ENCODE measurements at places on chromosomes 1 and 21.

GRCh38 chr1:44985747-44986359 is 542 bp downstream of the EIF2B3 start:
- no peak for DNase-seq

DNA sequence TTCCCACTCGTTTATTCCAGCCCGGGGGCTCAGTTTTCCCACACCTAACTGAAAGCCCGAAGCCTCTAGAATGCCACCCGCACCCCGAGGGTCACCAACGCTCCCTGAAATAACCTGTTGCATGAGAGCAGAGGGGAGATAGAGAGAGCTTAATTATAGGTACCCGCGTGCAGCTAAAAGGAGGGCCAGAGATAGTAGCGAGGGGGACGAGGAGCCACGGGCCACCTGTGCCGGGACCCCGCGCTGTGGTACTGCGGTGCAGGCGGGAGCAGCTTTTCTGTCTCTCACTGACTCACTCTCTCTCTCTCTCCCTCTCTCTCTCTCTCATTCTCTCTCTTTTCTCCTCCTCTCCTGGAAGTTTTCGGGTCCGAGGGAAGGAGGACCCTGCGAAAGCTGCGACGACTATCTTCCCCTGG is 716 bp downstream of the OLIG2 start:
- DNase-seq, result no peak

DNA sequence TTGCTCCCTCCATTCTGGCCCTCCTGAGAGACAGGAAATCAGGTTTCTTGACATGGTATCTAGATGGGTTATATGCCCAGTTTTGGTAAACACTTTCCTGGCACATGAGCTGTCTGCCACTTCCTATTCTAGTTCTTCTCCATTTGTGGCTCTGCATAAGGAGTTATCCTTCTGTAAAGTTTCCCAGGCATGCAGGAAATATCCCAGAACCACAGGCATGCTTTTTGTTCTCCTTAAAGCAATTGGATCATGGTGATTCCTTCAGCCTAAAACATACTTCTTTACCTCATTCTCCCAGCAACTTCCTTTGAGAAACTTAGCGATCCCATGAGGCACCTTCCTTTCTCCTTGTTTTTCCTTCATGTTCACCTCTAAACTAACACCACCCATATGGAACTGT is 199.8 kb downstream of the CRB1 start:
- no peak for DNase-seq

GRCh38 chr1:189929501-189930099 is 548.1 kb downstream of the BRINP3 start:
- DNase-seq, result no peak

GRCh38 chr1:39898648-39899603 is 2.8 kb downstream of the MYCL start:
- peak; percentile 58 for DNase-seq

- DNase-seq, result no peak
Measured at GRCh38 chr1:31814631-31815306, 1.1 kb downstream of the SPOCD1 start.

- no peak for DNase-seq
Measured at GRCh38 chr1:229153955-229154548, 116.9 kb upstream of the RAB4A start.

DNA sequence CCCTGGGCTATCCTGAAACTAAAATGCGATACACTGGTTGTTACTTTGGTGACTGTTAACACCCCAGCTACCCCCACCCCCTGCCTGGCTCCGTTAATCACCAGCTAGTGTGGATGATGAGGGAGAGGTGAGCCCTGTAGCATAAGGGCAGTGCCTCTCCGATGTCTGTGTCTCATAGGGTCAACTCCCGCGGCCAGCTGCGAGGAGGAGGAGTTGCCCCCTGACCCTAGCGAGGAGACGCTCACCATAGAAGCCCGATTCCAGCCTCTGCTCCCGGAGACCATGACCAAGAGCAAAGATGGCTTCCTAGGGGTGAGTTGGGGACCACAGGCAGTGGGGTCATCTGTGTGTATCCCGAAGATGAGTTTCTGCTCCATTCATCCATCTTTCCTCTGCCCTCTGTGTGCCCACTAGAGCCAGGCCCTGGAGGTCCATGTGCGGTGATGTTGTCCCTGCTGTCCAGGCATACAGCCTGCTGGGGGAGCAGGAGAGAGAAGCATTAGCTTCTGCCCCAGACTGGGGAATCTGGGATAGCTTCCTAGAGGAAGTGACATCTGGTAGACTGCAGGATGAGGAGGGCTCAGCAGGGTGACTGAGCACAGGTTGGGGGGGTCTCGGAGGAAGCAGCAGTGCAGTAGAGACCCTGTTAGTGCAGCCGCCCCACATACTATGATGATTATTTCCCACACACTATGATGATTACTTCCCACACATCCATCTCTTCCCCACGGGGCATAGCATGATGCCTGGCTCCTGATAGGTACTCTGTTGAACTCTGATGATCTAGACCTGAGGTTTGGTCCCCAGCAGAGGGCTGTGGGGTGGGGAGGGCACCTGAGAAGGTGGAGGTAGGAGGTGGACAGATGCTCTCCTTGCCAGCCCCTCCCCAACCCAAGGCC is 5.2 kb downstream of the SELENON start:
- DNase-seq, result no peak

GRCh38 chr1:27912429-27912828 is 22.4 kb upstream of the SMPDL3B start:
- DNase-seq, result no peak

DNA sequence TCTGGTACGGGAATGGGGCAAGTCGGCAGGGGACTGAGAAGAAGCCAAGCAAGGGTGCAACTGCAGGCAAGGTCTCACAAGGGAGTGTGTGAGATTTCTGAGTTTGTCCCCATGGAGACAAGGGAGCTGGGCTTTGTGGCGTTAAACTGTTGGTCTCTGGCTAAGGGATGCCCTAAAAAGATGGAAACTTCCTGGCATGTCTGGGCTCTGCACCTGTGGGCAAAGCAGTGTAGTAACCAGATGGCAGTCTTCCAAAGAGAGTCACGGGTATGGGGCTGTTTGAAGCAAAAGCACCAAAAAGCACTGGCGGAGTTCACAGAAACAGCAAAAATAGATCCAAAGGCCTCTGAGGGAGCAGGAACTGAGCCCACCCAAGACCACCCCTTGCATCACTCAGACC is 104.8 kb upstream of the SLC44A3 start:
- DNase-seq, result no peak

DNA sequence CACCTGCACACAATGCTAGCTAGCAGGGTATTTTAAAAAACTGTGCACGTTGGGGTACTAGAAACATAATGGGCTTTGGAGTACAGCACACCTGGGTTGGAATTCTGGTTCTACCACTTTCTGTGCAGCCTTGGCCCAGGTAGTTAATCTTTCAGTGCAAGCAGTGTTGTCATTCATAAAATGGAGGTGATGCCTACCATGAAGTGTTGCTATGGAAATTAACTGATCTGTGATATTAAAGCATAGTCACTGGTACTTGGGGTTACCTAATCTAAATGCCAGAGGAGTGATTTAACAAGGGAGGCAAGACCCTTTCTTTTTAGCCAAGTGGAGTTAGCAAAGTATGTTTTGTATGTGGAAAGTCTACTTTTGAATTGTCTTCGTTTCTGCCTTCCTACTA is 18.0 kb downstream of the ATP1B1 start:
- peak; percentile 81 for DNase-seq

DNA sequence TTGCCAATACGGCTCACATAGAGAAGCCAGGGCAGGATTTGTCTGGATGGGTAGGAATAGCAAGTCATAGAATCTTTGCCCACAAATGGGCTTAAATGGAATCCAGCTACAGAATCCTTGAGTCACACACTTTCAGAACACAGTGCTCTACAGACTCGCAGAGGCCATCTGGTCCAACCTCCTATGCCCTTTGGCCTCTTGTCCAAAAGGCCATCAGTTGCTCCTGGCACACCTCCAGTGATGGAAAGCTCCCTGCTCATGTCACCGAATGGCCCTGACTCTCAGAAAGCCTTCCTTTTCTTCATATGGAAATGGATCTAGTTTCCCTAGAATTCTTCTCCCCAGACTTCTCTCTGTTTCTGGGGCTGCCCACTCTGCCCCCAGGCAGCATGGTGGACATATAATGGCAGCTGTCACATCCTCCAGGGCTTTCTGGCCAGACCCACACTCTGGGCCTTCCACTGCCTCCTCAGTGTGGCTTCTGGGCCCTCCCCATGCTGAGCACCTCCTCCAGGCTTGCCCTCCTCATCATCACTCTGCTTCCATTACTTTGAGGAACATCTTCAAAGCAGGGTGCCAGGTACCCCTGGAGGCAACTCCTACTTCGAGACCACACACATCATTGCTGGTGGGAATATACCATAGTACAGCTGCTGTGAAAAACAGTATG is 33.6 kb upstream of the TRABD2B start:
- no peak for DNase-seq

GRCh38 chr1:150164779-150165178 is 15.1 kb downstream of the PLEKHO1 start:
- no peak for DNase-seq

DNA sequence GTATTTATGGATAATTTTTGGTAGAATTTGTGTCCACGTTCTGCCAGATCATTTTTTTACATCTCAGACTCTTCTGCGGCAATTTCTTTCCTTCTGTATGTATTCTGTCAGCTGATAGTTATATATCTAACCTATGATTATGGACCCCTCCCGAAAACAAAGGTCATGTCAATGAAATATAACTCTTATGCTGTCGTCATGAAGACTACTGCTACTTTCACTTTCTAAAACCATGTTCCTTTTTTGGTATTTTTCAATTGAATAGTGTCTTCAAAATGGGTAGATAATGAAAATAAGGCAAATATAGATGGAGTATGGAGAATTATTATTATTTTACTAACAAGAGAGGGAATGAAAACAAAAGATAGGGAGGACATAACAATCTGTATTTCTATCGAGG is 3.2 kb downstream of the ANGPTL1 start:
- DNase-seq, result no peak

DNA sequence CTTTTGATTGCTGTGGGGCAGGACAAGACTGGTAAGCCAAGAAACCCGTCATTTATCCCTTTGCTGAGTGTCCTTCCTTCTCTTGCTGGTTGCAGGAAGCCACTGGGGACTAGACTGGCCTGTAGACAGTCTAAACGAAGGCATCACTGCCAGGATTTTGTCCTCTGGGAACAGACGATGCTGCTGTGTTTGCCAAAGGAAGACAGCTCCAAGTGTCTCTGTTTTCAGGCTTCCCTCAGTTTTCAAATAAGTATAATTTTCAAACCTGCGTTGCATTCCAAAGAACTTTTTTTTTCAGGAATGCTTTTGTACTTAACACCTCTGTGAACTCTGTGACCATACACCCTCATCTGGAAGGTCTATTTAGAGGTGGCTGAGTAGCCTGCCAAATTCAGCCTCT is 269.4 kb downstream of the HLX start:
- DNase-seq, result no peak

DNA sequence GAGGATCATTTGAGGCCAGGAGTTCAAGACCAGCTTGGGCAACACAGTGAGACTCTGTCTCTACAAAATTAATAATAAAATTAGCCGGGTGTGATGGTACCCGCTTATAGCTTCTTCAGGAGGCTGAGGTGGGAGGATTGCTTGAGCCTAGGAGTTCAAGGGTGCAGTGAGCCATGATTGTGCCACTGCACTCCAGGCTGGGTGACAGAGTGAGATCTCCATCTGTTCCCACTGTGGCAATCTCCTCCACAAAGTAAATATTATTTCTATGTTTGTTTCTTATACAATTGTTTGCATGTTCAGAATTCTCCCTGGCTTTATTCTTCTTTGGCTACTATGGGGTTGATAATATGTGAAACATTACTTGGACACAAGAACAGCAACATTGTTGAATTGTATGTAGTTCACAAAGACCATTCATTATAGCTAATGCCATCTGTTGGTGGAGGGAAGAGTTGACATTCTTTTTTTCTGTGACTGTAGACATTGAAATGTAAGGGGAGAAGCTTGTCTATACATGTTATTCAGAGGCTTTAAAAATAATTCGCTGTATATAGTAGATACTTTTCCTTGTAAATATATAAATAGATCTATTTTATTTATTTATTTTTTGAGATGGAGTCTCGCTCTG is 47.8 kb upstream of the SRSF10 start:
- DNase-seq, result no peak

DNA sequence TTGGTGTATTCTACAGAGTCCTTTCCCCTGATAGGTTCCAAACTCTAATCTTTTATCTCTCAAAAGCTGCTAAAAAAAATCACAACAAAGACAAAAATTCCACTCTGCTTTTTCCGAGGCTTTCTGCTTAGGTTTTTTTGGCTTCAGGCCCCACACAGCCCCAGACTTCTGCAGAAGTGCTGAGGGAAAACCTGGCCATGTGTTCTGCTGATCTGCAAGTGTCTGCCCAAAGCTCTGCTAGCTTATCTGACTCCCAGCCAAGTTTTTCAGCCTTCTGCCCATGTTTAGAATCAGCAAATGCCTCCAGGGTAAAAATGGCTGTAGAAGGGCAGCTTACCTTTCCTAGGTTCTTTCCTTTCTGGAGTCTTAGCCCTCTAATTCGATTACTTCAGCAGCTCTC is 28.4 kb downstream of the DISP3 start:
- no peak for DNase-seq

GRCh38 chr1:19577036-19577435 is 67.1 kb upstream of the NBL1 start:
- no peak for DNase-seq

GRCh38 chr1:112788561-112788960 is 73.4 kb upstream of the PPM1J start:
- no peak for DNase-seq

DNA sequence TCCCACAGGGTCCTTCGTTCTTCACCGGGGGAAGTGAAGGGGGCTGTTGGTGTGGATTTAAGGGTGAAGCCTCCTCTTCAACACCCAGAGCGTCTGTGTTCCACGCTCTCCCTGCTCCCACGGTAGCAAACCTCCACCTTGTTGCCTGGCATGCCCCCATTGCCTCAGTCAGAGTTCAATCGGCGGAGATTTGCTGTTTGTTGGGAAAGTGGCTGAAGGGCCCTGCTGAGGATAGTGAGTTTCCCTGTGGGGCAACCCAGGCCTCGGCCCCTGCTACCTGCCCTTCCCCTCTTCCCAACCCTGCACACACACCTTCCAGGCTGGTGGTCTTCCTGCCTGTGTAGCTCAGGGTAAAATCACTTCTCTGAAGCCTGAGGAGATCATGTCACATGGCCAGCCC is 60.5 kb downstream of the TOR1AIP2 start:
- DNase-seq, result no peak

DNA sequence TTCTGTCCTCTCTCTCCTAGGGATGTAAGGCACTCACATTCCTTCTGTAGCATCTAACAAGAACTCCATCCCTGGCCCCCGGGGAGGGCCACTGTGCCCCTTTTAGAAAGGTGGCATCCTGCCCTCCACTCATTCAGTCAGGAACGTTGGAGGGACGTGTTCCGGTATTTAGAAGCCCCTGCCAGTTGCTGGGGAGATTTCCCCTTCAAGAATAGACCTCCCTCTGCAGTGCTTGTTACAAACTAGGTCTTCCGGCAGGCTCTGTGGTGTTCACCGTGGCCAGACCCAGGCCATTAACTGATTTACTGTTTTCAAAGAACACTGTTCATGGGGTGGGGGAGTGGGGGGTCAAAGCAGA is 779 bp downstream of the PCP4L1 start:
- DNase-seq, result no peak

GRCh38 chr21:36552434-36552785 is 72.5 kb upstream of the CLDN14 start:
- no peak for DNase-seq
